ENCODE measurements at places on chromosomes 1 and 21.

- no peak for DNase-seq
These were observed 114.9 kb downstream of the HUNK start for GRCh38 chr21:31987696-31988095.

- peak; percentile 83 for DNase-seq
These were observed at the start of gene DNAJB4 for GRCh38 chr1:78004719-78005447. Gene DNAJB4, plus strand, starts transcription at chr1:78004939. Its CDS starts 172 bp downstream, at chr1:78005111.

- no peak for DNase-seq
These were observed 181.9 kb upstream of the B3GALT2 start for GRCh38 chr1:193368302-193368701.

- DNase-seq, result no peak
These were observed 678.1 kb upstream of the CXADR start for GRCh38 chr21:16834791-16835190.

- DNase-seq, result no peak
These were observed 6.1 kb upstream of the PSEN2 start for GRCh38 chr1:226864311-226864710.
